ENCODE measurements at places on chromosomes 5 and 9.

- no peak for DNase-seq
Observed at GRCh38 chr9:111965566-111966019, 69.0 kb downstream of the UGCG start.

DNA sequence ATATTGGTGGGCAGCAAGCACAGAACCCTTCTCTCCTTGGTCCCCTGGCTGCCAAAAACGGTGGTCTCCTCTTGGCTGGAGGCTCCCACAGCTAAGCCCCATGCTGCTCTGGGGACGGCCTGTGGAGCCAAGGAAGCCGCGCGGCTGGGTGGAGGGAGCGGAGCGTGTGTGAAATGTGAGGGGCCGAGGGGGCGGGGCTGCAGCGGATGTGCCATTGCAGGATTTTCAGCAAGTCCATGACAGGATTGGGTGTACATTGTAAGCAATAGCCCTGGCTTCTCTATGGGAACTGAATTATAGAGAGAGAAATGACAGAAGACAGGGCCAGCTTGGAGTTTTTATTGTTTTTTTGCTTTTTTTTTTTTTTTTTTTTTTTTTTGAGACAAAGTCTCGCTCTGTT lies 336.5 kb downstream of the DIRAS2 start:
- DNase-seq: no peak

DNA sequence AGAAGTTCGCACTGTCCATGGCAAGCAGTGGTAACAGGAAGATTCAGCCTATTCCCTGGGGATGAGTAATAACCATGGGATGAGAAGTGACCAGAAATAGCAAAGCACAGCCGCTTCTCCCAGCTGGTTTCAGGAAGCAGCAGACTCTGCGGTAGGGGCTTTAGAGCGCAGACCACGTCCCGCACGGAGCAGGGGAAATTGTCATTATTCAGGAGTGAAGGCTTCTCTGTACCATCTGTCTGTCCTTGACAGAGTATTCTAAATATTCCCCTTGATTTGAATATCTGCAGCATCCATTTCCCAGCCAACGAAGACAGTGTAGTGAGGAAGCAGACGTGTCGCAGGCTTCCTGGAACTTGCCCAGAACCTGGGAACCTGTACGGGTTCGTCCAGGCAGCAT lies 159.6 kb downstream of the NXNL2 start:
- DNase-seq: no peak

DNA sequence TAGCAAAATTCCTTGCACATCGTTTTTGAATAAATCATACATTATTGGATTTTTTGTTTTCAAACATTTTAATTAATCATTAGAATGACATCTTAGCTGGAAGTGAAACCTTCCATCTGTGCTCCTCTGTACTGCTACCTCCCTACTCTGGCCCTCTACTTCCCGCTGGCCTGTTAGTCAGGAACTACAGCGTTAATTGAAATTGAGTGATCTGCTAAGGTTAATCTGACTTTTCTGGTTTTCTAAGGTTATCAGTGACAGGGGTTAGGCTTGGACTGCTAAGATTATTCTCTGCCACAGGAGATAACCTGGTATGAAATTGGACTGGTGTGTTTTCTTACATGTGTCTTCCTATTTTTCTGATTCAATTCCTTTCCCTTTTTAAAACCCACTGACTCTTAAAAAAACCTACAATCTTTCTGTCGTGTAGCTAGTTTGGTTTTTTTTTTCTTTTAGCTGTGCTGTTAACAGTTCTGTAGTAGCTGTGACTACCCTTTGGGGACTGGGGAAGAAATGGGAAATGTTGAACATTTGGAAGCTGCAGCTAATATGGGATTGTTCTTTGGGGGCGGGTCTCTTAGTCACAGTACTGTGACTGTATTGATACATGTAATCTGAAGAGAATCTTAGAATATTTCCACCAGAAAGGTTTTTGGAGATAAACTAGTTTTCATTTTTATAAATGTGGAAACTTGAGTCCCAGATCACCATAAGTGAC lies 4.6 kb downstream of the KIF2A start:
- DNase-seq: no peak

GRCh38 chr9:135408476-135409254 lies 70.9 kb upstream of the PPP1R26 start:
- DNase-seq: no peak

GRCh38 chr9:80326105-80326504 lies 754.3 kb downstream of the TLE4 start:
- no peak for DNase-seq

- no peak for DNase-seq
Observed at GRCh38 chr5:128202320-128202719, 118.8 kb downstream of the SLC12A2 start.

DNA sequence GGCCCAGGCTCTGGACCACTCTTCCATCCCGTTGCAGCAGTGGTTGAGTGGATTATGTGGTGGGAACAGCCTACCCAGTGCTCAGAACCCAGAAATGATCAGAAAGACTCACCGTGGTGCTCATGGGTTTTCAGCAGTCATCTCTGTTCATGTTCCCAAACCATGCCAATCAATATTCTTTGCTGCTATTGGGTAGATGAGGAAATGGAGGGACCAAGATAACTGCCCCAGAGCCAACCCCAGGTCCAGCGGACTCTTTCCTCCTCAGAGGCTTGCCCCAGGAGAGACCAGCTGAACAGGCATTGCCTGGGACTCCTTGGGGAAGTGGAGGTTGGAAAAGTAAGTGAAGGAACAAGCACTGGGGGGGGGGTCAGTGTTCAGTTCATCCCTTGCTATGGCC lies 38.1 kb downstream of the ALG2 start:
- no peak for DNase-seq

DNA sequence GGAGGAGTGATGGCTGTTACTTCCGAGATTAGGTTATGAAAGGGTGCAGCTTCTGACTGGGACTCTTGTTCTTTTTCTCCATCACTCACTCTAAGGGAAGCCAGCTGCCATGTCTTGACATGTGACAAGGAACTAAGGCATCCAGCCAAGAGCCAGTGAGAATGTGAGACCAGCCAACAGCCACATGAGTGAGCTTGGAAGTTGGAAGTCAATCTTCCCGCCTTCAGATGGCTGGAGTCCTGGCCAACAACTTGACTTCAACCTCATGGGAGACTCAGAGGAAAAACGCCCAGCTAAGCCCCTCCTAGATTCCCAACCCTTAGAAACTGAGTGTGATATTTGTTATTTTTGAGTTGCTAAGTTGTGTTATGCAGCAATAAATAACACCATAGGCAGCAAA lies 201.1 kb downstream of the SNX18 start:
- no peak for DNase-seq

DNA sequence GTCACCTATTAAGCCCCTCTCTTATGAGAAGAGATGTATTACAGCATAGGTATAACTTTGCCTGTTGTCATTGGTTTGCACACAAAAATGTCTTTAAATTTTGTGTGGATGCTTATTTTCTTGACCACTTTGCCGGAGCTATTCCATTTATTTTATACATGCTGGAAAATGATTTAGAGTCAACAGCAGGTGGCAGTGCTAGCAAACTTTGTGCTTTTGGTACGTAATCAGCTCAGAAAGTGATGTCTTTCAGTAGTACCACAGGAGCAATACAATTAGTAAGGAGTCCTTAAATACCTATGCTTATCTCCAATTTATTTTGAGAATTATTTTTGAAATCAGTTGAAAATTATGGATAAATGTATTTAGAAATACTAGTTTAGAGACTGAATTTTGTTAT lies 19.8 kb upstream of the NUDT12 start:
- no peak for DNase-seq

GRCh38 chr5:74954919-74955318 lies 88.7 kb upstream of the FAM169A start:
- DNase-seq: no peak

DNA sequence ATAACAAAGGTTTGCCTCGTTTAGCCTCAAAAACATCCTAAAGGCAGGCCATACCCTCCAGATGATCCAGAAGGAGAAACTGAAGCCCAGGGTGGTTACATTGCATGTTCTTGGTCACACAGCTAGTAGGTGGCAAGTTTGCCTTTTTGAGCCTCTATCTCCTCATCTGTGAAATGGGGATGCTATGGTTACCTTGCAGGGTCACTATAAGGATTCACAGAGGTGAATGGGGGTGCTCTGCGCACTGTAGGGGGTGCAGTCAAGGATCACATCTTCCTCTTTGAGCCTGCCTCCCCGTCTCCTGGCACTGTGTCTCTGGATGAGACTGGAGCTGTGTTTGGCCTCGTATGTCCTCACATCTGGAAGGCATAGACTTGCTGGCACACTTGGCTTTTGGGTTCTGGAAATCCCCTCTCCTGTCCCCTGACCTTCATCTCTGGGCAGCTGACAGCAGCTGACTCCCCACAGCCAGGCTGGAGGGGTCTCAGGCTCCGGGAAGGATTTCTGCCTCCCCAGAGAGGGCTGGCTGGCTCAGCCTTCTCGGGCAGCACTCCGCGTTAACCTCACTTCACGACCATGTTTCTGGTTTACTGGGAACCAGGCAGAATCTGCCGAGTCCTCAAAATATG lies 167.7 kb downstream of the RGS3 start:
- DNase-seq: no peak

DNA sequence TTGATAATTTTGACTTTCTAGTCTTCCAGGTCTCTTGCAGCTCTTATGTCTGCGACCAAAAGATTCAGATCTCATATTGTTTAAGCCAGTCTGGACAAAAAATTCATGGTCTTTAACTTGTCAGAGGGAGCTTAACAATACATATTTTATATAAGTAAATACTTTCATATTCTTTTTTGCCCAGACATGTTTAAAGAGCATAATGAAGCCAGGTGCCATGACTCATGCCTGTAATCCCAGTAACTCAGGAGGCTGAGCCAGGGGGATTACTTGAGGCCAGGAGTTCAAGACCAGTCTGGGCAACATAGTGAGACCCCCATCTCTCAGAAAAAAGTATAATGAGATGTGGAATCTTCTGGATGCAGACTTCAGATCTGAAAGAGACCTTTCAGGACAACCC lies 69.8 kb downstream of the JMY start:
- no peak for DNase-seq

- DNase-seq: no peak
Observed at GRCh38 chr9:643966-644365, 197.5 kb upstream of the DMRT1 start.

- no peak for DNase-seq
Observed at GRCh38 chr9:7118633-7119032, 360.9 kb downstream of the KDM4C start.

GRCh38 chr9:76521244-76521681 lies 62.3 kb downstream of the GCNT1 start:
- DNase-seq: no peak

DNA sequence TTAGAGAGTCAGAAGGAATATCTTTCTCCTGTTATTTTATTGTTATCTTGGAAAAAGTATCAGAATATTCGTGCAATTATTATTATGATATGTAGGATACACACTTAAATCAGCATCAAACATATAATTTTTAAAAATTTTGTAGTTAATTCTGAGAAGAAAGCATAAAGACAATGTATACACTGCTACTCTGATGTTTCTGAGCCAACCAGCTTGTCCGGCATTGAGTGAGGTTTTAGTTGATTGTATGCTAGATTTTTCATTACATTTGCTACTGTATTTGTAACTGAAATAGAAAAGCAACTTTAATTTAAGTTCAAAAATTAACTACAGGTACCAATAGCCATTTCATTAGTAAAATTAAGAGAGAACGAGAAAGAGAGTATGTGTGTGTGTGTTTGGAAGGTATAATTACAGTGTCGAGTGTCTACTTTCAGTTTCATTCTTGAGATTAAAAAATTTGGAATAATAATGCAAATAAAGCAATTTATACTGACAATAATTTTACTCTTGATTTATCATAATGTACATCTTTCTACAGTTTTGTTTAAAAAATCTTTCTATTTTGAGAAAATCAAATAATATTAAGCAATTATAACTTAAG lies 160.4 kb upstream of the CDH12 start:
- DNase-seq: no peak

- no peak for DNase-seq
Observed at GRCh38 chr5:20678814-20679298, 690.9 kb upstream of the CDH18 start.

- DNase-seq: no peak
Observed at GRCh38 chr5:113336975-113337374, 97.8 kb downstream of the TSSK1B start.

GRCh38 chr9:37486616-37487548 lies 1.1 kb downstream of the POLR1E start:
- DNase-seq: no peak

DNA sequence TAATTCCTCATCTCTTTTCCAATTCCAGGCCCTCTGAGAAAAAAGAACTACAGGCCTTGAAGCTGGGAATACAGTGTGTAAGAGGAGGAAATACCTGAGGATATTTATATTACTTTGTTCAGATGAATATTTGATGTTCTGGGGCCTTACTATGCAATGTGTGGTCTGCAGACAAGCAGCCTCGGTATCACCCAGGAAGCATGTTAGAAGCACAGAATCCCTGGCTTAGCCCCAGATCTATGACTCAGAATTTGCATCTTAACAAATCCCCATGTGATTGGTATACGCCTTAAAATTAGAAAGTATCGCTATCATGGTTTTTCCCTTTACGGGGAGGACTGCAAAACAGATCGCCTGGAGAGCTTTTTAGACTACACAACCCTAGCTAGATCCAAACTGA lies 121.0 kb downstream of the JAKMIP2 start:
- no peak for DNase-seq

- no peak for DNase-seq
Observed at GRCh38 chr5:68519143-68519542, 303.6 kb downstream of the PIK3R1 start.

GRCh38 chr9:5443850-5444249 lies 6.1 kb upstream of the PLGRKT start:
- DNase-seq: no peak

DNA sequence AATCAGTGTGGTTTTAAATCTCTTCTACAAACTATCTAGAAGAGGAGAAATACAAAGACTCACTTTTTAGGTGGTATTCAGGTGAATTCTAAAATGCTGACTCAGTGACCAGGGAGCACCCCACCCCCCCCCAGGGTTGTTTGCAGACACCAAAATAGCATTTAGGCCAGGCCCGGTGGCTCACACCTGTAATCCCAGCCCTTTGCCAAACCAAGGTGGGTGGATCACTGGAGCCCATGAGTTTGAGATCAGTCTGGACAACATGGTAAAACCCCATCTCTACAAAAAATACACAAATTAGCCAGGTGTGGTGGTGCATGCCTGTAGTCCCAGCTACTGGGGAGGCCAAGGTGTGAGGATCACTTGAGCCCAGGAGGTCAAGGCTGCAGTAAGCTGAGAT lies 119.0 kb upstream of the LMX1B start:
- no peak for DNase-seq

DNA sequence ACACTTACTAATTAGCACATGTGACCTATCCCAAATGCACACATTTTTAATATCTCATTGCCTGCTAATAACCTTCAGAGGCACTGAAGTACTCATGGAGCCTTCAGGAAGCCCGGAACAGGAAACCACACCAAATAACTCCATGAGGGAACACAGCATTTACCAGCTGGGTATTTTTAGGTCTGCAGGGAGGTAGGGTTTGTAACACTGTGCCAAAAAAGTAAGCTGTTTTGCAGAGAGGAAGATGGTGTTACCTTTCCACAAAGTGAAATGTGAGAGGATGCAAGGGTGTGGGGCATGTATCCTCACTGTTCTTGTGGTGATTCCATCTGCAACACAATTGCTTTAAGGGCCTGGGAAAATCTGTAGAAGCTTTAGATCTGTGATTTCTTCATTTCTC lies 64.4 kb downstream of the NUDT12 start:
- no peak for DNase-seq

Data from activated CD8-positive, alpha-beta memory T cell treated with anti-CD3 and anti-CD28 coated beads for 4 hours (primary cell).